ENCODE measurements at places on chromosomes 6 and 20. TPM values are rescaled to one million over a fixed set of nuclear protein-coding genes. Genes with fewer than 3 reads are reported as not detected.

Gene GGT7
- total RNA-seq = 17.6 TPM

Gene DACT2
- total RNA-seq = under 0.01 TPM

Gene TMEM244
- not detected for total RNA-seq

Gene TFAP2A
- total RNA-seq = 1.3 TPM

Gene HLA-DQB1
- 1.0 TPM for total RNA-seq

Gene CCM2L
- not detected for total RNA-seq

Gene ARFGEF3
- 3.9 TPM for total RNA-seq

Gene OLIG3
- not detected for total RNA-seq

Gene KCNB1
- total RNA-seq = not detected

Gene TTLL9
- not detected for total RNA-seq

Gene RGS17
- 5.2 TPM for total RNA-seq

Gene TSHZ2
- 5.6 TPM for total RNA-seq

Gene CFAP206
- 2.2 TPM for total RNA-seq

Gene NCOA7
- total RNA-seq = 11.1 TPM

Gene EFHC1
- 24.6 TPM for total RNA-seq

Gene DEFB123
- total RNA-seq = not detected

Gene CAP2
- 12.3 TPM for total RNA-seq

Gene WFDC12
- total RNA-seq = not detected

Gene BMP2
- 26.6 TPM for total RNA-seq

Gene CYP24A1
- not detected for total RNA-seq

Gene NXT1
- total RNA-seq = 34.7 TPM

Gene SALL4
- 0.65 TPM for total RNA-seq

Gene LAMA4
- total RNA-seq = 2.8 TPM

Gene CYP39A1
- 0.51 TPM for total RNA-seq

Gene CRISP2
- total RNA-seq = under 0.01 TPM

Gene COL20A1
- total RNA-seq = not detected

Gene FNDC1
- total RNA-seq = 0.38 TPM

Gene SLC26A8
- not detected for total RNA-seq

Measured in mesangial cell (primary cell).